ENCODE measurements at places on chromosomes 7 and 10.

- DNase-seq = no peak
These were observed 97.6 kb downstream of the PRPF18 start for GRCh38 chr10:13684252-13684791.

- no peak for DNase-seq
These were observed at the start of gene TFPI2 for GRCh38 chr7:93890464-93891068. TSS of gene TFPI2 (minus strand) at chr7:93890753. CDS start at chr7:93890678, 75 bp downstream.

- DNase-seq = no peak
These were observed 176.6 kb downstream of the TPK1 start for GRCh38 chr7:144659211-144659610.

- DNase-seq = no peak
These were observed 5.9 kb downstream of the NACAD start for GRCh38 chr7:45082831-45083331.

GRCh38 chr7:117269417-117269816 lies 53.4 kb downstream of the WNT2 start:
- DNase-seq = no peak

GRCh38 chr7:69956541-69956940 lies 358.3 kb downstream of the AUTS2 start:
- DNase-seq = no peak

GRCh38 chr10:98236862-98237261 lies 31.1 kb downstream of the LOXL4 start:
- DNase-seq = no peak

DNA sequence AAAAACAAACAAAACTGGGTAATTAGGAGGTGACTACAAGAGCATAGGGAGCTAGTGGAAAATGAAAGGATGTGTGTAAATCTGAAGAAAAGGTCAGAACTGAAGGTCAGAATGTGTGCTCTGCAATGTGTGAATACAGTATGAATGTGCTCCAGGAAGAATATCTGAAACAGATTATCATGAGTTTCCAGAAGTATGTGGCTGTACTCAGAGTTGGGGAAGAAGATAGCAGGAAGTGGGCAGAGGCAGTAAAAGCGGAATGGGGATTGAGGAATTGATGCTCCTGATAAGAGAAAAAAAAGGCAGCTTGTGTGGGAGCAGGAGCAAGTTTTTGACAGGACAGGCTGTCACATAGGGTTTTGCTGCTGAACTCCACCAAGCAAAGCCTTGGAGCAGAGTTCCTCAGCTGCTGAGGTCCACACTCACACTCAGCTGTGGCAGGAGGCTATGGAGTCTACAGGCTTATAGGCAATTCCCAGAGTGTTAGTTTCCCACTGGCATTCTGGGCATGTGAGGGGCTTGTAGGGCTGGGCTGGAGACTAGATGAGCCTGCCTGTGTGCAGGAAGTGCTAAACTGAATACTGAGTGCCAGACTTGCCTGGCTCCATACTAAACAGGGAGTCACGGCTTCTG lies 22.9 kb downstream of the H2AZ2 start:
- DNase-seq = no peak

GRCh38 chr10:75665707-75666106 lies 234.3 kb downstream of the LRMDA start:
- DNase-seq = no peak

GRCh38 chr7:136033413-136034031 lies 56.4 kb upstream of the MTPN start:
- no peak for DNase-seq

GRCh38 chr7:5396999-5397663 lies 26.5 kb downstream of the TNRC18 start:
- DNase-seq = peak; percentile 86

DNA sequence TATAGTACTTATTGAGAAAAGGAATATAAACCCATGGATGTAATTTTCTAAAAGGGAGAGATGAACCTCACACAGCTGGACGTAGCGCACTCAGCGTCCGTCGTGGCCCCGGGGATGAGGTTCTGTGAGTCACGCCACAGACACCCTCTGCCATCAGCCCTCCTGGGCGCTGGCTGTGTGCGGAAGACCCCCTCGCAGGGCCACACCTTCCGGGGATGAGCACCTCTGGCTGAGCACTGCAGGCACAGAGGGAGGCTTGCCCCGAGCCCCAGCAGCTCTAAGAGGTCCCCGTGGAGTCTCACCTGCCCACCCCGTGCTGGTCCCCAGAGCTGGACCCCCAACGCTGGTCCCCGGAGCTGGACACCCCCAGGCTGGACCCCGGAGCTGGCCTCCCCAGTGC lies 215.8 kb downstream of the PTPRN2 start:
- DNase-seq = no peak

- DNase-seq = peak; percentile 54
These were observed 10.1 kb downstream of the AVPI1 start for GRCh38 chr10:97676770-97677581.

- DNase-seq = no peak
These were observed 19.6 kb downstream of the PTPRE start for GRCh38 chr10:127926455-127926854.

- no peak for DNase-seq
These were observed 10.8 kb upstream of the LRRC4 start for GRCh38 chr7:128042012-128042411.

DNA sequence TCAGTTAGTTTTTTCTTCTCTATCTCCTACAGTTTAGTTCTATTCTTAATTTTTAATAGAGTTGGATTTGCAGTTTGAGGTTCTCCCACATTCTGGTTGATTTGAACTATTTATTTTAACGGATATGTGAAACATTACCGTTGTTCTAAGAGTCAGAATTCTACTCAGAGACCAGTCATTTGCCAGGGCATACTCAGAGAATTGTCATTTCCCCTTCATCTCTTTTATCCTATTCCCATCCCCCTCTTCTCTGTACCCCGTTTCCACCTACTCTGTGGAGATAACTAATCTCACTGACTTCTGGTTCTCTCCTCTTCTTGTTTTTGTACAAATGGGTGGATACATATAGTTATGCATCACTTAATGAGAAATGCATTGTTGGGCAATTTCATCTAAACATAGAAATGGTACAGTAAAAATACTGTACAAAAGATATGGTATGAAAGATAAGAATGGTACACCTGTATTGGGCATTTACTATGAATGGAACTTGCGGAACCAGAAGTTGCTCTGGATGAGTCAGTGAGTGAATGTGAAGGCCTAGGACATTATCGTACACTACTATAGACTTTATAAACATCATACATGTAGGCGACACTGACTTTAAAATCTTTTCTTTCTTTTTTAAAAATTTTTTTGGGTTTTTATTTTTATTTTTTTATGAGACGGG lies 53.1 kb downstream of the INPP5F start:
- no peak for DNase-seq

DNA sequence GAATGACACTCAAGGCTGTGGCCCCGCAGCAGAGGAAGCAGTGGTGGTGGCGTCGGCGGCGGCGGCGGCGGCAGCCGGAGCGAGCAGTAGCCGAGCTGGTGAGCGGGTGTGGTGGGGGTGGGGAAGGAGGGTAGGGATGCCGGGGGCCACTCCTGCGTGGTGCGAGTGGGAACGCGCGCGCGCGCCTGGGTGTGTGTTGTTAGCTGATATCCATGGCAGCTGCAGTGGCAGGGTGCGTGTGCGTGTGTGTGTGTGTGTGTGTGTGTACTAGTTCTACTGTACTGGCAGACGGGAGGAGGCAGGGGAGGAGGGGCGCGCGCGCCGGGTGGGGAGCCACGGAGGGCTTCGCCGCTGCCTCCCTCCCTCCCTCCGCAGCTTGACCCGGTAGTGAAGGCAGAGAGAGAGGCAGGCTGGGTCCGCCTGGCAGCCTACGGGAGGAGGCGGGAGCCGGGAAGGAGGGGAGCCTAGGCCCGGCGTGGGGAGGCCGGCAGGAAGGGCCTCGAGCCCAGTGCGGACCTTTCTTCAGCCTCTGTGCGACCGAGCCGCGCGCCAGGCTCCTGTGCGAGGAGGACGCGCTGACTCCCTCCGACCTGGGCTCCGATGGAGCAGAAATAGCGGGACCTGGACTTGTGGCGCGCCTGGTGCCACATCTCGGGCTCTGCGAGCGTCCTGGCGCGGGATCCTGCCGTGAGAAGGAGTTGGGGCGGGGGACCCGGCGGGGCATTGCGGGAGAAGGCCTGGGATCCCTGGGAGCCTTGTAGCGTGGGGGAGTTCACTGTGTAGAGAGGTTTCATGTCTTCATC lies at the start of gene MAGI2:
MAGI2 (minus strand) TSS at position 110 of the 803 bp plus-strand sequence. CDS start 347 bp downstream, outside the sequence.
- no peak for DNase-seq

GRCh38 chr7:1144269-1144771 lies 15.7 kb downstream of the ZFAND2A start:
- peak; percentile 13 for DNase-seq

DNA sequence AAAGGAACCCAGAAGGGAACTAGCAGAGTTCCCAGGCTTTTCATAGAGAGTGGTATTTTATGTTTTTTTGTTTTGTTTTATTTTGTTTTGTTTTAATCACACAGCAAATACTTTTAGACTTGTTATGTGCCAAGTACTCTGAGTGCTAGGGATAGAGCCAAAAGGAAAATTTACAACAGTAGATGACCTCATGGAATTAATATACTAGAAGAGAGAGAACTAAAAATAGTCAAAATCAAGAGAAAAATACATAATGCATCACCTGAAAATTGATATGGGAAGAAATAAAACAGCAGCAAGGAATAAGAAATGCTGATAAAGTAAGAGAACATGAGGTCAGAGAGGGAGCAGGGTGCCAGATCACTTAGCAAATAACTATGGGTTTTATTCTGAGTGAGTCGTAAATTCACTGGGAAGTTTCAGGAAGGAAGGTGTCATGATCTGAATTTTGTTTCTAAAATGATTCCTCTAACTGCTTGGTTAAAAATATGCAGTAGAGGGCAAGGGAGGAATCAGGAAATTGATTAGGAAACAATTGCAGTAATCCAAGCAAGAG lies 351.0 kb downstream of the ANKRD7 start:
- DNase-seq = no peak

GRCh38 chr7:69817121-69817520 lies 218.8 kb downstream of the AUTS2 start:
- DNase-seq = no peak

DNA sequence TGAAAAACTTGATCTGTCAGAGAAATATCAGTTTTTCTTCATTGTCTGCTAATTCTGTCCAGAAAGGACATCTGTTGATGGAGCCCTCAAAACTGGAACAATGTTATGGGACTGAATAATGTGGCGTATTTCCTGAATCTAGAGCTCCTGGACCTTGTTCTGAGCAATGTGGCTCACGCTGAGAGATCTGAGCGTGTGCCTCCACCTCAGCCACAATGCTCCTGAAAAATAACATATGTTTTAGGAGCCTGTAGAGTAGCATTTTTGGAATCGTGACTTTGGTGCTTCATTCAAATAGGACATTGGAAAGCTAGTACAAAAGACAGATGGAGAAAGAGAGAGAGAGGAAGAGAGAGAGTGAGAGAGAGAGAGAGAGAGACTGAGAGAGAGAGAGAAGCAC lies 110.3 kb downstream of the BMPER start:
- DNase-seq = no peak

DNA sequence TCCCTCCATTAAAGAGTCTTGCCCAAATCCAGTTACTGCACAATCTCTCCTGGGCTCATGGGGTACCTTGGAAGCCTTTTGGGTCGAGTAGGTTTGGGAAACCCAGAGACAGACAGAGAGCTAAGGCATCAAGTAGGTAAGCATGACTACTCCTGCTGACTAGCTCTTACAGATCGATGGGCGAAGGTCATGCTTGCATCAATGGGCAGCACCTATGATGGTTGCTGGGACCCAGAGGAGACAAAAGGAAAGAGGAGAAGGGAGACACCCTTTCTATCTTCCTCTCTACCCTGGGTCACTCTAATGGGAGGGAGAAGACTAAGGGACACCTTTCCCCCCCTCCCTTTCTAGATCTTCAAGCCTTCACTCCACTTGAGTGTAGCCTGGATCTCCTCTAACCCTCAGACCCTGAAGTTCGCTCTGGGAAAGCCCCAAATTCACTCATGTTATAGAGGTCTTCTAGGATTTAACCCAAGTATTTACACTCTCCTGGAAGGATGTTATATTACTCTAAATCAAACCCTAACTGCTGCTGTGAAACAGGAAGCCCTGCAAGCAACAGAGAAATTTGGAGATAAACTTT lies 31.6 kb upstream of the ZNF746 start:
- DNase-seq = no peak

DNA sequence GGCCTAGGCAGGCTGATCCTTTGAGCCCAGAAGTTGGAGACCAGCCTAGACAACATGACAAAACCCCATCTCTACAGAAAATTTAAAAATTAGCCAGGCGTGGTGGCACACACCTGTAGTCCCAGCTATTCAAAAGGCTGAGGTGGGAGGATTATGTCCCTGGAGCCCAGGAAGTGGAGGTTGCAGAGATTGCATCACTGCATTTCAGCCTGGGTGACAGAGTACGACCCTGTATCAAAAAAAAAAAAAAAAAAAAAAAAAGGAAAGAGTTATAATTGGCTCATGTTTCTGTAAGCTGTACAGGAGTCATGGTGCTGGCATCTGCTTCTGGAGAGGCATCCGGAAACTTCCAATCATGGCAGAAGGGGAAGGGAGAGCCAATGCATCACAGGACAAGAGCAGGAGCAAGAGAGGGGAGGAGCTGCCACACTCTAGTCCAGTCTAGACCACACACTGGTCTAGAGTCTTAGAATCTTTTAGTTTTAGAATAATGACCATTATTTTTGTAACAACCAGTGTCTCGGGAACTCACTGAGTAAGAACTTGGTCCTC lies 16.8 kb downstream of the DOCK1 start:
- no peak for DNase-seq

- no peak for DNase-seq
These were observed 9.7 kb upstream of the ADAMTS14 start for GRCh38 chr10:70662362-70663220.

GRCh38 chr10:108771106-108771505 lies 1152.2 kb downstream of the XPNPEP1 start:
- no peak for DNase-seq

GRCh38 chr10:74586088-74586585 lies 240.3 kb upstream of the KAT6B start:
- peak; percentile 24 for DNase-seq

DNA sequence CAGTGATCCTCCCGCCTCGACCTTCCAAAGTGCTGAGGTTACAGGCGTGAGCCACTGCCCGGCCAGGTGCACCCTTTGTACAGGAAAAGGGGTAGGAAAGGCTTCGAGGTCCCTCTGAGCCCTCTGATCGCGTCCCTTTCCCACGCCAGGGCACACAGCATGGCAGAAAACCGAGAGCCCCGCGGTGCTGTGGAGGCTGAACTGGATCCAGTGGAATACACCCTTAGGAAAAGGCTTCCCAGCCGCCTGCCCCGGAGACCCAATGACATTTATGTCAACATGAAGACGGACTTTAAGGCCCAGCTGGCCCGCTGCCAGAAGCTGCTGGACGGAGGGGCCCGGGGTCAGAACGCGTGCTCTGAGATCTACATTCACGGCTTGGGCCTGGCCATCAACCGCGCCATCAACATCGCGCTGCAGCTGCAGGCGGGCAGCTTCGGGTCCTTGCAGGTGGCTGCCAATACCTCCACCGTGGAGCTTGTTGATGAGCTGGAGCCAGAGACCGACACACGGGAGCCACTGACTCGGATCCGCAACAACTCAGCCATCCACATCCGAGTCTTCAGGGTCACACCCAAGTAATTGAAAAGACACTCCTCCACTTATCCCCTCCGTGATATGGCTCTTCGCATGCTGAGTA lies 871 bp downstream of the POP7 start:
- no peak for DNase-seq

DNA sequence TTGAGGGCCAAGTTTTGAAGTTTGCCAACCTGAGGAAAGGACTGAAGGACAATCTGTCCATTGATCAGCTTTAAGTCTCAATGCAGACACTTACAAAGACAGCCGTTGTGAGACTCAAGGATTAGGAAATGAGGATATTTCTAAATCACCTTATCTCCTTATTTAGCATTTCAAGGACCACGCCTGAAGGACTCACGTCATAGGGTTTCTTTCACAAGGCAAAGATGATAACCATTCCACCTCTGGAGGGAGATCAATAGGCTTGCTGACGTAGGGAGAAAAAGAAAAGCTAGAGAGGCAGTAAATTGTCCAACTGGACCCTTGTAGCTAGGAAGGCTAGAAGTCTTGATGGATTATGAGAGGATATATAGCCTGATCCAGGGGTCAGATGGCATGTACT lies 3.3 kb upstream of the ASB4 start:
- DNase-seq = no peak
